ENCODE measurements at places on chromosomes 5 and 9. TPM values are rescaled to one million over a fixed set of nuclear protein-coding genes. Genes with fewer than 3 reads are reported as not detected.

Gene RNF208
- polyA plus RNA-seq: not detected

Gene ST6GALNAC4
- 32.5 TPM for polyA plus RNA-seq

Gene CEP78
- 12.3 TPM for polyA plus RNA-seq

Gene SNX2
- 379 TPM for polyA plus RNA-seq

Gene ZNG1F
- 6.3 TPM for polyA plus RNA-seq

Gene IL4
- polyA plus RNA-seq: not detected

Gene PCDHB6
- not detected for polyA plus RNA-seq

Gene SDHA
- 177 TPM for polyA plus RNA-seq

Gene SPINK6
- not detected for polyA plus RNA-seq

Gene TAF11L2
- not detected for polyA plus RNA-seq

Gene GARIN3
- polyA plus RNA-seq: not detected

Gene NUTM2G
- polyA plus RNA-seq: 0.19 TPM

Gene MYOZ3
- not detected for polyA plus RNA-seq

Gene CFAP90
- polyA plus RNA-seq: not detected

Gene PURA
- polyA plus RNA-seq: 3.3 TPM

Gene DDX4
- not detected for polyA plus RNA-seq

Gene SAXO1
- polyA plus RNA-seq: not detected

Gene OBP2B
- polyA plus RNA-seq: not detected

Gene DPYSL3
- polyA plus RNA-seq: not detected

Gene UBE2QL1
- polyA plus RNA-seq: not detected

Gene SLC25A48
- not detected for polyA plus RNA-seq

Gene PTGER4
- polyA plus RNA-seq: 24.9 TPM

Gene NME5
- not detected for polyA plus RNA-seq

Gene LCN2
- 1.5 TPM for polyA plus RNA-seq

Gene LHX3
- polyA plus RNA-seq: not detected

Gene CNTNAP3B
- 0.16 TPM for polyA plus RNA-seq

Gene GM2A
- polyA plus RNA-seq: 31.5 TPM

Gene GRIA1
- polyA plus RNA-seq: not detected

Gene DNAJB5
- 0.75 TPM for polyA plus RNA-seq

Gene SUSD1
- polyA plus RNA-seq: 3.4 TPM

Gene SLC1A1
- polyA plus RNA-seq: not detected

Gene SREK1
- 25.9 TPM for polyA plus RNA-seq

Gene ARL14EPL
- 0.69 TPM for polyA plus RNA-seq

Gene BTNL8
- polyA plus RNA-seq: not detected

Gene PGGT1B
- 13.3 TPM for polyA plus RNA-seq

Gene ALDOB
- polyA plus RNA-seq: 0.31 TPM

Gene DPP7
- 110 TPM for polyA plus RNA-seq

Gene NR6A1
- 0.03 TPM for polyA plus RNA-seq

Gene TMOD1
- 2.8 TPM for polyA plus RNA-seq

Gene CA9
- polyA plus RNA-seq: not detected

Gene NLN
- polyA plus RNA-seq: 3.6 TPM

Gene PCDH1
- 0.10 TPM for polyA plus RNA-seq

Gene EFNA5
- not detected for polyA plus RNA-seq

Gene ADAMTS13
- 0.35 TPM for polyA plus RNA-seq

Gene CARTPT
- polyA plus RNA-seq: not detected

Gene RNF14
- polyA plus RNA-seq: 29.4 TPM

Gene TRMO
- 14.0 TPM for polyA plus RNA-seq

Gene PCDHA8
- not detected for polyA plus RNA-seq

Gene GLRA1
- not detected for polyA plus RNA-seq
